CD4-positive, alpha-beta T cell treated with Interleukin-17A for 4 hours (primary cell): ENCODE measurements at places on chromosomes 1 and 21.

DNA sequence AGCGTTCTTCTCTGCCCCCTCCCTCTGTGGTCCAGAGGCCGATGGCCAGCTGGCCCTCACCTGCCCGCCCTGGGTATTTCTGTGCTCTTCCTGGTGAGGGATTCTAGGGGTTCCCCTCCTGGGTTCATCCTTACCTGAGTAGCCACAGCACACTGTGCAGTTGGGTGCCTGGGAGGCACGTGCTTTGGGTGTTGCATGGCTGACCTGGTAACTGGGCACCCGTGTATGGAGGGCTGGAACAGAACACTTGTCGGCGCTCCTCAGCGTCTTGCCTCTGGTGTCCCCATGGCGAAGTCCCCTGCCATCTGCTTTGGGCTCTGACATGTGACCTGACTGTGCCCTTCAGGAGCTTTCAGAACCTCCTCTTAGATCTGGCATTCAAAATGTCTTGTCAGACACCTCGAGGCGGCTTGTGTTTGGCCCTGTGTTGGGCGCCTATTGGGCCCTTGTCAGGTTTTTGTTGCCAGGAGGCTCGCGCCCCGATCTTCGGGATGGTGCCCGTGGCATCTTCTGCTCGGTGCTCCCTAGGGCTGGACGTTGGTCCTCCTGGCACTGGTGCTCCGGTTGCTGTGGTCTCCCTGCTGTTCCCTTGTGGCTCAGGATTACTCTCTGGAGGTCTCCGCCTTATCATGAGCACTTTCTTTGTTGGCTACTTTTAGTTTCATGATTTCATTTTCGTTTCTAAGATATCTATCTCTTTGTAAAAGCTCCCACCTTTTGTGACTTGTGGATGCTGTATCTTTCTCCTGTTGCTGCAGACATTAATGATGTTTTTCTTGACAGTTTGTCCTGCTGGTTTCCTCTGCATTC, 28.5 kb downstream of the SKI start:
- no peak for DNase-seq

DNA sequence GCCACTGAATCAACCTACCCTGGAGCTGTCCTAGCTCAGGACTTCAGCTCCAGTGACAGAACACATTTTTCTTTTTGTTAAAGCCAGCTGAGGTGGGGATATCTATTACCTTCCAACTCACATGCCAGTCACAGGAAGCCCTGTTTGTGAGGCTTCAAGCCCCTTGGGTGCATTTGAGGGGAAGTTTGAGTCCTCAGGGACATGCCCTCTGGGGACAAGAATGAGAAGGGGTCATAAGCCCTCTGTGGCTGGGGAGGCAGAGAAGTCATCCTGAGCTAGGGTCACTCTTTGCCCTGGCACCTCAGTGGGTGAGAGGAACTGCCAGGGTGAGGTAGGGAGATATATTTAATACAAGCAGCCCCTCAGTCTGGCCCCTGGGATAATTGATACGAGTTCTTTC, 33.5 kb upstream of the CLDN14 start:
- DNase-seq = no peak

DNA sequence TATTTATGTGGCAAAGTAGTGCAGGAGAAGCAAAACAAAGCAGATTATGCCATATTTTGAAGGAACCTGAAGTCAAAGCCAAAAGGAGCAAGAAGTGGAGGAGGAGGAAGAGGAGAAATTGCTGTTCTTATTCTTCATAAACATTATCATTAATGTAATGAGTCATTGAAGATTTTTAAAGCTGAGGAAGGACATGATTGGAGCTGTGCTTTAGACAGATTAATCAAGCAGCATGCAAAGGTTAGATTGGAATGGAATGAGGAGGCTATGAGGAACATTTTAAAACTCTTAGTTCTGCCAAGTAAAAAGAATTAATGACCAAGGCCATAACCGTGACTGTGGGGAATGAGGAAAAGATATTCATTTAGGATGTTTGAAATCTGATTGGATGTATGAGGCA, 33.0 kb upstream of the HSD17B7 start:
- DNase-seq = no peak

DNA sequence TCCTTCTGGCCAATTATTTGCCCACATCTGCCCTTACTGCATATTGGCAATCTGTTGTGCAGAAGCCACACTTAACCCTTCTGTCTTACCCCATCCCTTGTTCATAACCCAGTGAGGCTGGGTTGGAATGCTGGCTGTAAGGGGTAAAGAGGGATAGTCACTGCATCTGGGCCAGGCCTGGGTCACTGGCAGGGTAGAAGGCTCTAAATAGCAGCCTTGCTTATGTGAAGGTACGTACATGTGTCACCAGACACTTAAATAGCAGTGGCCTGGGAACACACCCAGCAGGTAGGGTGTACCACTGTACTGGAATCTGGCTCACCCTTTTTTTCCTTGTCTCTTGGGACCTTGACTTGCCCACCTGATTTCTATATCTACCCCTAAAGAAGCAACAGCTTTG, 9.9 kb upstream of the TARS2 start:
- no peak for DNase-seq

DNA sequence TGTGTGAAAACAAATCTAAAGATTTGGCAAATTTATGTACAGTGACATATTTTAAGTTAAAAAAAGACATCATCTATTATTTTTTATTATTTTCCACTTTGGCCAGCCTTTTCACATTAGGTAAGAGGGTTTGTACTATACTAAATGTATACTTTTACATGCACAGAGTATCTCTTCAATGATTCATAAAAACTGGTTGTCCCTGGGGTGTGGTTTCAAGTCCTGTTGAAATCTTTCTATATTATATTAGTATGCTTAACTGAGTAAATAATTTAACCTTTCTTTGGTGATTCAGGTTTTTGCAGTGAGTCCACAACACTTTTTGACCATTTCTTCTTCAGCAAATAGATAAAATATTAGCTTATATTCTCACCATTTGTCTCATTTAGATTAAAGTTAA, 45.7 kb downstream of the EEIG2 start:
- DNase-seq = no peak

- no peak for DNase-seq
Measured at GRCh38 chr1:215526147-215526845, 40.8 kb upstream of the KCTD3 start.

DNA sequence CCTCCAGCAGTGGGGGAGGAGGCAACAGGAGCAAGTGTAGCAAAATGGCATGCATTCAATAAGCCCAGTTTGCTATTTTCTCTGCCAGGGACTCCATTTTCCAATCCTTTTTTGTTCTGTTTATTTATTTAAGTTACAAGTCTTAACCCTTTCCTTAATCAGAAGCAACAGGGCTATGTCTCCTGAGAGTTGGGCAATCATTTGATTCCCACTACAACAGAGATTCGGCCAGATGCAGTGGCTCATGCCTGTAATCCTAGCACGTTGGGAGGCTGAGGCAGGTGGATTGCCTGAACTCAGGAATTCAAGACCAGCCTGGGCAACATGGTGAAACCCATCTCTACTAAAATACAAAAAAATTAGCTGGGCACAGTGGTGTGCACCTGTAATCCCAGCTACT, 25.5 kb downstream of the RCC2 start:
- no peak for DNase-seq

- peak; percentile 86 for DNase-seq
Measured at GRCh38 chr1:209768354-209768774, 12.5 kb downstream of the TRAF3IP3 start.

DNA sequence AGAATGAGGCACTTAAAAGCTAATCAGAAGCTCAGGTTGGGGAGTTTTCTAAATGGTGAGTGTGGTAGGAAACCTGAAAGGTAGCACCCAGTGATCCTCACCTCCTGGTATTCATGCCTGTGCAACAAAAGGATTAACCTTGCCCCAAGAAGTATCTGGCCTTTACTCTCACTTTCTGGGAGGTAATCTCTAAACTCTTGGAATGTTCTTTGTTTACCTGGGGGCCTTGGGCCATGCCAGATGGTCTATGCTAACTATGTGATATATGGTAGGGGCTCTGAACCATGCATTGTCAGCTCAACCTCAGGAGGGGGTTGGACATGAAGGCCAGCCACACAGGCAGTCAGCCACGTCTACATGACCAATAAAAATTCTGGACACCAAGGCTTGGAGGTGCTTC, 24.4 kb upstream of the TRIM33 start:
- DNase-seq = no peak

GRCh38 chr1:235920596-235921375, 54.1 kb upstream of the LYST start:
- DNase-seq = no peak

GRCh38 chr1:63108206-63108605, 214.2 kb upstream of the FOXD3 start:
- no peak for DNase-seq

- DNase-seq = no peak
Measured at GRCh38 chr1:244802041-244802440, 33.4 kb upstream of the COX20 start.

- DNase-seq = no peak
Measured at GRCh38 chr1:3148171-3148570, 79.2 kb downstream of the PRDM16 start.

DNA sequence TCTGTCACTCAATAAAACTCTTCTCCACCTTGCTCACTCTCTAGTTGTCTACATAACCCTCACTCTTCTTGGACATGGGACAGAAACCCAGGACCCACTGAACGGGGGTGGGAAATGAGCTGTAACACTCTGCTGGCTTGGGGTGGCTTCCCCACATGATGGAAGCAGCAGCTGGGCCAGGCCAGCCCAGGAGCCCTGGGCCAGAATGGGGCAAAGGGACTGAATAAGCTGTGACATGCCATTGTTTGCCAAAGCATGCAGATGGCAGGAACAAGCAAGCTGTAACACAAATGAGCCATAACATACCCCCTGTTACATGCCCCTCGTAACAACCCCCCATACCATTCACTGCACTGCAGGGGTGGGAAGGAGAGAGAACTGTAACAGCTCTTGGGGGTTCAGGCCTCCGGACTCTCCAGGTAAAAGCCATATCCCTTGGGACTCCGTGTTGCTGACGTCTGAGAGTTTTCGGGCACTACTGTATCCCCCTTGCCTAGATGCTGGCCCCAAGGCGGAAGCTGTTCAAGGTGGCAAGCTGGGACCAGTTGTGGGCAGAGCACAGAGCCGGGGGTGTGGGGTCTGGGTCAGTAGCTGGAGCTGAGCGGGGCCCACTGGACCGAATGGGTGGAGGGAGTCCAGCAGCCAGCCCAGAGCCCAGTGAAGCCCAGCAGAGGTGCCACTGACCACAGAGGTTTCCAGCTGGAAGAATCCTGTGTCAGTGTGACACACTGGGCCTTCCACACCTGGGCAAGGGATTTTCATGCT, 56.1 kb upstream of the DMRTB1 start:
- DNase-seq = no peak
